Adipocyte (in vitro differentiated cells): ENCODE measurements at places on chromosomes 13 and 19.

DNA sequence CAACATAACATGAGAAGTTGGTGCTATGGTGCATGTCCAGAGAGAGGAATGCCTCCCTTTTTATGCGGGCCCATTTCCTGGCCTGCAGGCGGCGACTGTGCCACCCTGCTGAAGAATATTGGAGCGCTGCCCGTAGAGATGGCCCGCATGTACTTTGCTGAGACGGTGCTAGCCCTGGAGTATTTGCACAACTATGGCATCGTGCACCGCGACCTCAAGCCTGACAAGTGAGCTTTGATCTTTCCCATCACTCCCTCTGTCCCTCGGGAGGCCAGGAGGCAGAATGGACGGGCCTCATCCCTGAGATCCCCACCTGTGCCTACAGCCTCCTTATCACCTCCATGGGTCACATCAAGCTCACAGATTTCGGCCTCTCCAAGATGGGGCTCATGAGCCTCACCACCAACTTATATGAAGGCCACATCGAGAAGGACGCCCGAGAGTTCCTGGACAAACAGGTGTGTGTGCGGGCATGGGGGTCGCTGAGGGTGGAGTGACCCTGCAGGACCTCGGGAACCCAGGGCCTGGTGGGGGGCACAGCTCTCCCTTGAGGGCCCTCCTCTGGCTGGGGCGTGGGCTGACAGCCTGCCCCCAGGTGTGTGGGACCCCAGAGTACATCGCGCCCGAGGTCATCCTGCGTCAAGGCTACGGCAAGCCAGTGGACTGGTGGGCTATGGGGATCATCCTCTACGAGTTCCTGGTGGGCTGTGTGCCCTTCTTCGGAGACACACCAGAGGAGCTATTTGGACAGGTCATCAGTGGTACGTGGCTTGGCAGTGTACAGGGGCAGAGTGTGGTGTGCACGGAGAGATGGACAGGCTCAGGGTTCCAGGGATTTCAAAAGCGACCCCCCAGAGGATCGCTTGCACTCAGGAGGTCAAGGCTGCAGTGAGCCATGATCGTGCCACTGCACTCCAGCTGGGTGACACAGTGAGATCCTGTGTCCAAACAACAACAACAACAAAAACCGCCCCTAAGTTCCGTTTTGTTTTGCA lies 16.2 kb downstream of the DNASE2 start:
- no peak for DNase-seq

- no peak for DNase-seq
Observed at GRCh38 chr19:13712767-13713201, 51.5 kb upstream of the MRI1 start.

- DNase-seq, result peak; percentile 92
Observed at GRCh38 chr13:103282571-103283450, 216.6 kb upstream of the SLC10A2 start.

DNA sequence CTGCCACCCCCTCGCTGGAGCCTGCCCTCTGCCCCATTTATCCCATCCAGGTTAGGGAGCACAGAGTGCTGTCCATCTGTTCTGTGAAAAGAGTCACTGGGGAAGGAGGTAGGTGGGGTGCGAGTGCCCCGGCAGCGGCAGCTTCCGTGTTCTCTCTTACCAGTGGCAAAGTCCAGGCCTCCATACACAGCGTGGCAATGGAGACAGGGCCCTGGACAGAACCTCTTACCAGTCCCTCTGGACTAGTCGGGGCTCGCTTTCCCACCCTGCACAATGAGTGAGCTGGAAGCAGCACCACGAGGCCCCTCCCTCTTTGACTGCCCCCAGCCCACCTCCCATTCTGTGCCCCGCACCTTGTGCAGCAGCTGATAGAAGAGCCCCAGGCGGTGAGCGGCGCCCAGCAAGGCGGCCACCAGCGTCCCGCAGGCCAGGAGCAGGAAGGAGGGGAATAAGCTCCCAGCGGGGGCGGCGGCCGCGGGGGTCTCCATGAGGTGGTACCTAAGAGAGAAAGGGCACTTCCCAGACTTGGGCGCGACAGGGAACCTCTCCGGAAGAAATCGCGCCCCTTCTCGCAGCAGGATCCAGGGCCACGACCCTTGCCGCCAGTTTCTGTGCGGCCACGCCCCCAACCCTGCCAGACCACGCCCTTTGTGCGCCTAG lies 17.5 kb downstream of the SYDE1 start:
- peak; percentile 36 for DNase-seq

GRCh38 chr13:113747291-113747833 lies 11.7 kb upstream of the TMEM255B start:
- no peak for DNase-seq

GRCh38 chr19:4023600-4024398 lies 16.3 kb downstream of the PIAS4 start:
- no peak for DNase-seq

GRCh38 chr13:75329723-75330122 lies 152.2 kb downstream of the TBC1D4 start:
- no peak for DNase-seq
